ENCODE measurements at places on chromosomes 2 and 18.

DNA sequence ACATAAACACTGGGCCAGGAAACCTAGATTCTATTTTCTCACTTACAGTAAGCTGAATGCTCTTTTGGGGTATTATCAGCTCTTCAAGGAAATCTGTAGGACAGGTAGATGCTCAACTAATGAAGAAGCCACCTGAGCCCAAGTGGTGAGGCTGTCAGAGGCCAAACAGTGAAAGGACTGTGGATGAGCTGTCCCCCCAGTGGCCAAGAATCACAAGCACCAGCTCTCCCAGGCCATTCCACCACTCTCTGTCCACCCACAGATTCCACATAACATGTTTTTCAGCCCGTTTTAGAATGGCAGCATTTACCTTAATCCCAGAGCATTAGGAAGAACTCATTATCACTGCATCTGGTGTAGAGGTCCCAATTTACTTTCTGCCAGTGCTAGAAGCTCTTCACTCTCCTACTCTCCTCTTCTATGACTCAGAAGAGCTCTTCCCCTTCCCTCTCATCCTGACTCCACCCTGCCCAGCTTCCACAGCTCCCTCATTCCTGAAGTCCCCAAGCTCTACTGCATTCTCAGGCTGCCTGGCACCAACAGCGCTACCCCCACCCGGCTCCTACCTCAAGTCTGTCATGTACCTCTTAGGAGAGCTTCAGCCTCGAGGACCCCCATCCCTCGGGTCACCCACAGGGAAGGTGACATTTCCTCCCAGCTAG, 43.8 kb upstream of the GORASP2 start:
- no peak for DNase-seq

DNA sequence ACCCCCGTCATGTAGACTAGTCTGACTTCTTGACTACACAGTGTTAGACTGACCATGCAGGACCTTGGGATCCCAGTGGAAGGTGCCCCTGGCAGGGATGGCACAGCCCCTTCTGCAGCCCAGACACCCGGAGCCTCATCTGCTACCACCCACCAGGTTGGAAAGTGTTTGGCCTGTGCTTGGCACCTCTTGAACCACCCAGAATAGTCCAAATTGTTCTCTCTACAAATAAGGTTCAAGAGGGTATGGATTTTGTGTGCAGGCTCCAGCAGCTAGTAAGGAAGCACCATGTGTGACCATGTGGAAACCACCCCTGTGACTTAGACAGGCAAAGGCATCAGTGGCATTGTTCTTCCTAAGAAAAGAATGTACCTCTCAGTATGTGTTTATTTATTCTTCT, 18.4 kb downstream of the L3MBTL4 start:
- DNase-seq: no peak

DNA sequence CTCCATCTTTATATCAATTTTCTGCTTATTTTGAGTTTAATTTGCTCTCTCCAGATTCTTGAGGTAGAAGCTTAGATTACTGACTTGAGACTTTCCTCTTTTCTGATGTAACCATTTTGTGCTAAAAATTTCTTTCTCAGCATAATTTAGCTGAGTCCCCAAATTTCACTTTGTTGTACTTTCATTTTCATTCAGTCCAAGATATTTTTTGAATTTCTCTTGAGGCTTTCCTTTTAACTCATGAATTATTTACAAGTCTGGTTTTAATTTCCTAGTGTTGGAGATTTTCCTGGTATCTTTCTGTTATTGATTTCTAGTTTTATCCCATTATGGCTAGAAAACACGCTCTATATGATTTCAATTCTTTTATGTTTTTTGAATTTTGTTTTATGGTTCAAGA, 144.7 kb upstream of the PGAP1 start:
- no peak for DNase-seq

DNA sequence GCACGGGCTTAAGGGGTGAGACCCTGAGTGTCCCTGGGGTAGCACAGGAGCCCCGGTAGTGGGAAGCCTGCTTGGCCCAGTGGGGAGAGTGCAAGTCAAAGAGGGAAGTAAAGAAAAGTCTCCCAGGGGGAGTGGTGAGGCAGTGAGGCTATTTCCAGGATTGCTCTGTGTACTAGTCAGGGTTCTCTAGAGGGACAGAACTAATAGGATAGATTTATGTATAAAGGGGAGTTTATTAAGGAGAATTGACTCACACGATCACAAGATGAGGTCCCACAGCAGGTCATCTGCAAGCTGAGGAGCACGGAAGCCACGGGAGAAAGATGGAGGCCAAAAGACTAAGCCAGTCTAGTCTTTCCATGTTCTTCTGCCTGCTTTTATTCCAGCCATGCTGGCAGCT, 45.5 kb downstream of the CMPK2 start:
- no peak for DNase-seq

- no peak for DNase-seq
These were observed 93.7 kb upstream of the SH3BP4 start for GRCh38 chr2:234858145-234858544.

DNA sequence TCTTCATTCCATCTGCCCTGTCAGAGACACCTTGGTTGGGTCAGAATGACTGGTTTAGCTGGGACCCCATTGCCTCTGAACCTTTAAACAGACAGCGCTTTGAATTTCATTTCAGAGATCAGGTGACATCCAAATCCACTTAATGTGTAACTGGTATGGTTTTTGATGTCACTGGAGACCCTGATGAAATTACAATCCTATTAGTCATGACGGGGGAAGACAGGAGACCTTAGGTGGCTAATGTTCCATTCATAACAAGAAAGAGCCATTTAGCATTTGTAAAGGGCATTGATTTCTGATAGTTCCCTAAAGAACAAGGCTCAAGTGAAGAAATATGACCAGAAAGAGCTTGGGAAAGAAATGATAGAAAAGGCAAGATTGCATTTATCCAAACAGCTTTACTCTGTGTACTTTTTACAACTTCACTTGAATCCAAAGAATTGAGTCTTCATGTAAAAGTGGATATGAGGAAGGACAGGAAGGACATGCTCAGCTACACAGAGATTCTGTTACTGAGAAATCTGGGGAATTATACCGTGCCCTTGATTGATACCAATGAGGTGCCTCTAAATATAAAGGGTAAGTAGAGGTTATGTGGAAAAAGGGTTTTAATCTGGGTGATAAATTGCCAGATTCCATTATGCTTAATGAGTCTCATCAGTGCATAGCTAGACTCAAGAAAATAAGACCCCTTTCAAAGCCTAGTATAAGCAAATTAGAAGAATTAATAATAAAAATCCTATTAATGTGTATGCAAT, 198.2 kb downstream of the NCKAP5 start:
- no peak for DNase-seq

- DNase-seq: no peak
These were observed 143.2 kb upstream of the KYNU start for GRCh38 chr2:142734231-142734630.

DNA sequence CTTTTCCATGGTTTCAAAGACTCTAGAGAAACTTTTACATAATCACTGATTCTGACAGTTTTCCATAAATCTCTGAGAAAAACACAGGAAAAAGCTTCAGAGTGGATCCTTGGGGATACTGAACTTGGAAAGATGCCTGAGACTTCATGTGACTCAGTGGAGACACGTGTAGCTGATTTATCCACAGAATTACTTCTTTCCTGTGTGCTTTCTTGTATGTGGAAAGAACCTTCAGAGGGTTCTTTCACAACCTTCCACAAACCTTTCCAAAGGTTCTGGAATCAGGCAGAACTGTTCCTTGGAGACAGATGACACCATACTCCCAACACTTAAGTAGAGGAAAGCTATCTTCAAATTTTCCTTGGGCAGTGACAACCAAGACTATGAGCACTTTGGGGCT, 207.2 kb downstream of the RND3 start:
- no peak for DNase-seq

- DNase-seq: no peak
These were observed 160.5 kb downstream of the SETBP1 start for GRCh38 chr18:44841221-44841620.

DNA sequence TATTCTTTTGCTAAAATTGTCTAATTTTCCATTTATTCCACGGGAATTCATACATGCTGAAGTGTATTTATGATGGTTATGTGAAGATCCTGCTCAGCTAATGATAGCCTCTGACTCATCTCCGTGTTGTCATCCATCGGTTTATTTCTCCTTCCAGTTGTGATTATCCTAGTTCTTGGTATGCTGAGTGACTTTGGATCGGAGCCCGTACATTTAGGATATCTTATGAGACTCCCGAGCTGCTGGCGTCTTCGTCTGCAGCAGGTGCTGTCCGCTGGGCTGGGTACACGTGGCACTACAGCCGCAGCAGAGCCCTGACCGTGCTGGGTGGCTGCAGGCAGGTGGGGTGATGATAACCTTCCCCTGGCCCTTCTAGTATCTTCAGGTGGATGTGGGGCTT, 40.1 kb upstream of the GALR1 start:
- DNase-seq: no peak

GRCh38 chr2:68832233-68832869, 38.8 kb downstream of the BMP10 start:
- peak; percentile 31 for DNase-seq

DNA sequence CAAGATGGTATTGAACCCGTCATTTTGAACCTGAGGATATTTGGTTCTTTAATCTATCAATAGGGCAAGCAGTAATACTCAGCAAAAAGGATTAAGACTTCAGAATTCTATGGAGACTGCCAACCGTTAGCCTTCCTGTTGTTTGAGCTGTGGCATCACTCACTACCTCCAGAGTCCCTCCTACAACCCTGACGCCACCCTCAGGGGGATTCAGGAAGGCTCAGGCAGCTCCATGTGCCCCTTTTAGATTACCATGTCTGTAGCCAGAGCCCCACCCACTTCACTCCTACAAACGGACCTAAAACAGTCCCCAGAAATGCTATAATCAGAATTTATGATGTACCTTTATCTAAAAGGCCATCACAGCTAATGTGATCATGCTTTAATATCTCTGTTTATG, 172.9 kb downstream of the EPHA4 start:
- no peak for DNase-seq

DNA sequence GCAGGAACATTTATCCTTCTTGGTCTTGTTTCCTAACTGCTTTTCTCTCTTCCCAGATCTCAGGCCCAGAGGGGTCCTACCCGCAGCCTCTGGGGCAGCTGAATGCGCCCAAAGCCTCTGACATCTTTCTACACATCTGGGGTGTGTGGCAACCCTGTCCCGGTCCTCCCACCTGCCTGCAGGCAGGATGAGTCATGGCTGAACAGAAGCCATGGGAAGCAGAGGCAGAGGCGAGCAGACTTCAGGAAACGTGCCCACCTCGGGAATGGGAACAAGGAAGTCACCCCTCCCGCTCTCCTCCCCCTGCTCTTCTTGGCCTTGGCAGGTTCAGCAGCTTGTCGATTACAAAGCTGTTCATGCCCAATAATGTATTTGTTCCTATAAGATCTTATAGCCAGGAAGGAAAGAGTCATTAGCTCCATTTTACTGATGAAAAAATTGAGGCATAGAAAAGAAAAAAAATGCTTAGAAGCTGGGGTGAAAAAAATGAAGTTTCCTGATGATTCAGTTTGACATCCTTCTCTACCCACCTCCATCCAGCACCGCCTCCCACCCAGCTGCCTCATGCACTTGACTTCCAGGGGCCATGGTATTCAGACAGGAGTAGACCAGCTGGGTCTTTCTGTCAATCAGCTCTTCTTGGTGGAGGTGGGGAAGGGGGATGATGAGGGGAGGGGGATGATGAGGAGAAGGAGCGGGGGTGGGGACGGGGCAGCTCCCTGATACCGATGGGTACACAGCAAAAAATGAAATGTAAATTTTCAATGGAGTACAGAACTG, 10.4 kb upstream of the KCNF1 start:
- DNase-seq: no peak

DNA sequence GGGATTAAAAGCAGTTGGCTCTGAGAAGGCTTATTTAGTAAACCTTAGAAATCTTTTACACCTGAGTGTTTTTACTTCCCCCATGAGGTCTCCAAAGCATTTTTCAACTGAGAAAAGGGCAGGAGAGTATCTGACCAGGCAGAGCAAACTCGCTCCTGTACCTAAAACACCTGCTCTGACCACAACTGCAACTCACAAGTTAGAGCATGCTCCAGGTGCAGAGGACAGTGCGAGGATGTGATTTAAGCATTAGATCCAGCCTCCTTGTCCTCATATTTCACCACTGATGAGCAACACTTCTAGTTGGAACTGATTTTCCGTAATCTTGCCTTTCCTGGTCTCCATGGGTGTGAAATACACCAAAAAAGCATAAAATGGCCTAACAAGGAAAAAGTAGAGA, 34.5 kb upstream of the TBC1D8 start:
- no peak for DNase-seq

GRCh38 chr2:184363213-184363612, 235.1 kb upstream of the ZNF804A start:
- DNase-seq: no peak

DNA sequence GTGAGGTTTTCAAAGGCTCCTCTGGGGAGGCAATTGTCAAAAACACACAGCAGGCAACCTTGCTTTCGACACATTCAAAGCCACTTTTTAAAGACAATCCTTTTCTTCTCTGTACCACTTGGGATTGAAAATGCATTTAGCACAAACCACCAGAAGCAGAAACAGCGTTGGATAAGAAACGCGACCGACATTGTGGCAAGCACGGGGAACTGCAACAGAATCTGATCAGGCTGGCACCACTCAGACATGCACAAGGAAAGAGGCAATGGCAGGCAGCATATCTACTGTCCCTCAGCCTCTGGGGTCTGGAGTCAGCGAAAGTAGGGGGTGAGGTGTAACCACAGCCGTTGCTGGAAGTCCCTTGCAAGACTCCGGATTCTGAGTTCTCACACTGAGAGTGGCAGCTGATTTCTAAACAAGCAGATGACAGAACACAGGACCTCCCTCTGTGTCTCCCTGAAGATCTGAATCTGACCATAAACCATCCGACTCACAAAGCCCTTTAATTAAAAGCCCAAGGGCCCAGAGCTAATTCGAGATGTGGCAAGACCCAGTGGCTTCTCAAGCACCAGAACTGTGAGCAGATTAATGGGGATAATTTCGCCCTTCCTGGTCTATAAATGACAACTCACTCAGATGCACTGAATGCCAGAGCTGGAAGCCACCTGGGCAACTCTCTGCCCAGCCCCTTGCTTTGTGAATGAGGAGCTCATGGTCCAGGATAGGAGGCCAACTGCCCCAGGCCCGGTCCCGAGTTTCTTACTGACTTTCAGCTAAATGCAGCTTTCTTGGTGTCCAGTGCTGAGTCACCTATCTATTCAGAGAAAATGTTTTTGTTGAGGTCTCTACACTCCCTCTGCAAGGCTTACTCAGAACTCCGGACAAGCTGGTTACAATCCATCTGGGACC, 29.6 kb downstream of the CYRIA start:
- no peak for DNase-seq

- no peak for DNase-seq
These were observed 90.3 kb downstream of the B3GNT2 start for GRCh38 chr2:62286089-62286785.

DNA sequence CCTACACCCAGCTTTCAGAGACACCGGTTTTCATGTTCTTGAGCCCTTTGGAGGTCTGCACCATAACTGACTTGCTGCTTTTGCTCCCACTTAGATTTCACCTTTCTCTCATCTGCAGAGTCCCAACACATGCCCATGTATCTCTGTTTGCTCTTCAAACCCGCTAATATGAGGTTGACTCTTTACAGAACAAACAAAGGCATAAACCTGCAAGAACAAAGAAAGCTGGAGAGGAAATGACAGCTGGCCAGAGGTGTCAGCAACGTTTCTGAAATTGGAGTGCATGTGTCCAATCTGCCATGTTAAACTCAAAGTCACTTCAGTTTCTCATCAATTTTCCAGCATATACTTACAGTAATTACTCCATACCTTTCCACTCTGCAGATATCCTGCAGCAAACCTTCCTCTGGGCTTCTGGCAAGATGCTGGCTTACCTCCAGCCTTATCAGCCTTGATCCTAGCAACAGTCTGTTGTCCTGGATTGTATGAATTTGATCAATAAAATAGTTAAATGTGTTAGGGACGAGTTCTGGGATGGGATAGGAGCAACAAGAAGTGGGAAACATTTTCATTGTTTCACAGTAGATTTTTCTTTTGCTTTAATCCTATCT, 157.4 kb downstream of the FHOD3 start:
- no peak for DNase-seq

All from GM12878 (cell line).